Dermis microvascular lymphatic vessel endothelial cell (primary cell): ENCODE measurements at places on chromosomes 11 and 22. TPM values are rescaled to one million over a fixed set of nuclear protein-coding genes. Genes with fewer than 3 reads are reported as not detected.

The OR52B2 gene
- total RNA-seq, result not detected in 2 replicates

The C22orf31 gene
- total RNA-seq, result not detected in 2 replicates

The ART5 gene
- total RNA-seq, result not detected in 2 replicates

The CHRM1 gene
- not detected in 2 replicates for total RNA-seq

The CYB5R2 gene
- total RNA-seq, result 0.25 and 0.77 TPM in 2 replicates
